Nephron progenitor cell (in vitro differentiated cells): ENCODE measurements at places on chromosomes 7 and 10.

GRCh38 chr10:74511051-74511450 is 315.3 kb upstream of the KAT6B start:
- no peaks in the 10 kb centered on the region for H3K27me3 ChIP-seq
- no peak overlapping the region for H3K4me3 ChIP-seq
- no peak overlapping the region for H3K27ac ChIP-seq
- H3K36me3 ChIP-seq, result peaks cover 62% of the 10 kb centered on the region
- H3K4me1 ChIP-seq, result no peaks in the 10 kb centered on the region
- no peak for DNase-seq

DNA sequence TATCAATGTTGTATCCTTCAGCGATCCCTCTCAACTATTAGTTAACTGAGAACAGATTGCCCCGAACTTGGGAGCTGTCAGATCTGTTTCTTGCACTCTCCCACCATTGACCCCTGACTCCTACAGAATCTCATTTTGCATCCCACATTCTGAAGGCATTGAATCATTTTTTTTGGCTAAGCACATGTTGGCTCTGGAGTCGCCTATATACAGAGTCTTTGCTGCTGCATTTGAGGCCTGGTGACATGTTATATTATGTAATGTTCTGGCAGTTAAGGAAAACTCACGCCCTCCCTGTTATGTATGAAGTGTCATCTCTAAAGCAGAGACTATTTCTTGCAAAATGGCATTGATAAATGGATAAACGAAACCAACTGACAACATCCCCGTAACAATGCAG is 159.2 kb upstream of the ITGB1 start:
- H3K4me1 ChIP-seq, result peaks cover 40% of the 10 kb centered on the region
- no peak for DNase-seq
- no peak overlapping the region for H3K27ac ChIP-seq
- no peaks in the 10 kb centered on the region for H3K36me3 ChIP-seq

- H3K27me3 ChIP-seq, result no peaks in the 10 kb centered on the region
- no peaks in the 10 kb centered on the region for H3K36me3 ChIP-seq
- H3K4me1 ChIP-seq, result no peaks in the 10 kb centered on the region
- no peak for DNase-seq
- no peak overlapping the region for H3K27ac ChIP-seq
Observed at GRCh38 chr10:98967601-98968000, 268.1 kb downstream of the HPSE2 start.

DNA sequence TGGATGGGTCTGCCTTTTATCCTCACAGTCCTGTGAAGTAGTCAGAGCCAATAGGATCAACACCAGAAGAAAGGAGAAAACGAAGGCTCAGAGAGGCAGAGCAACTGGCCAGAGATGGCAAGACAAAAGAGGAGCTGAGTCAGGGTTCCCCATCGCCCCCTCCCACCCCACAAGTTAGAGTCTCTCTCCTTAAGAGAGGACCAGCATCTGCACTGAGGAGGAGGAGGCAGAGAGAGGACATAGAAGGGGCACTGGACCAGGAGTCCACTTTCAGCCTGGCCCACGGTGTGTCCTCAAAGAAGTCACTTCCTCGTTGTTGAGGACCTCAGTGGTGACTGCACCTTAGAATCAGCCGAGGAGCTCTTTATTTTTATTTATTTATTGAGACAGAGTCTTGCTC is 11.6 kb downstream of the SPOCK2 start:
- peak overlapping the region; percentile 81 for H3K27ac ChIP-seq
- H3K36me3 ChIP-seq, result peaks cover 8% of the 10 kb centered on the region
- no peak overlapping the region for H3K4me3 ChIP-seq
- H3K27me3 ChIP-seq, result peaks cover 7% of the 10 kb centered on the region
- H3K4me1 ChIP-seq, result peaks cover 73% of the 10 kb centered on the region

DNA sequence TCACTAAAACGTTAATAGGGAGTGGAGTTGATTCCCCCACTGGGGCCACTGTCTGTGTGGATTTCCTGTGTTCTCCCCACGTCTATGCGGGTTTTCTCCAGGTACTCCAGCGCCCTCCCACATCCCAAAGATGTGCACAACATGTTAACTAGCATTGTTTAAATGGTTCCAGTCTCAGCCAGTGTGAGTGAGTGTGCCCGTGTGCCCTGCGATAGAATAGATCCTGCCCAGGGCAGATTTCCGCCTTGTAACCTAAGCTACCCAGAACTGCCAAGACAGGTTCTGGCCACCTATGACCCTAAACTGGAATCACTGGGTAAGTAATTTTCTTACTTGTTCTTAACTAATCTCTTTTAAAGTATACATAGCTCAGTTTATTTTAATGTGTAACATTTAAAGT is 58.5 kb downstream of the CCDC6 start:
- H3K4me1 ChIP-seq, result no peaks in the 10 kb centered on the region
- peaks cover 61% of the 10 kb centered on the region for H3K36me3 ChIP-seq
- no peak for DNase-seq
- no peak overlapping the region for H3K27ac ChIP-seq

GRCh38 chr7:14685167-14685566 is 217.4 kb downstream of the DGKB start:
- DNase-seq, result no peak
- H3K4me1 ChIP-seq, result peaks cover 17% of the 10 kb centered on the region
- H3K36me3 ChIP-seq, result no peaks in the 10 kb centered on the region
- H3K27ac ChIP-seq, result no peak overlapping the region

DNA sequence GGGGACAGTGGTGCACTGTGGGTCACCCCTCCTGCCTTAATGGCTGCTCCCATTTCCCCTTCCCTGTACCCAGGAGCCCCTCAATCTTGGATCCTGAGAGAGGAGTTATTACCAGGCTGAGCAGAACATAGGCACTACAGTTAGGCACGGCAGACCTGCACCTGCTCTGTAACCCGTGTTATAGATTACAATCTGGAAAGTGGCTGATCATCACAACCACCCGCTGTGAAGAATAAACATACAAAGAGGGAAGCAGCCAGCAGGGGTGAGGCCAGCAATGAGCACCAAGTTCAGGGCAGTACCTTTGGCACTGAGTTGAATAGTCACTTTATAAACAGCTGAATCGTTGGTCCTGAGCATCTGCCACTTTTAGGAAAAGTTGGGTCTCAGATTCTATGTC is 1.7 kb downstream of the CDHR1 start:
- H3K4me3 ChIP-seq, result no peak overlapping the region
- no peak for DNase-seq
- H3K27me3 ChIP-seq, result peaks cover 74% of the 10 kb centered on the region
- no peak overlapping the region for H3K27ac ChIP-seq
- no peaks in the 10 kb centered on the region for H3K36me3 ChIP-seq
- no peaks in the 10 kb centered on the region for H3K4me1 ChIP-seq

DNA sequence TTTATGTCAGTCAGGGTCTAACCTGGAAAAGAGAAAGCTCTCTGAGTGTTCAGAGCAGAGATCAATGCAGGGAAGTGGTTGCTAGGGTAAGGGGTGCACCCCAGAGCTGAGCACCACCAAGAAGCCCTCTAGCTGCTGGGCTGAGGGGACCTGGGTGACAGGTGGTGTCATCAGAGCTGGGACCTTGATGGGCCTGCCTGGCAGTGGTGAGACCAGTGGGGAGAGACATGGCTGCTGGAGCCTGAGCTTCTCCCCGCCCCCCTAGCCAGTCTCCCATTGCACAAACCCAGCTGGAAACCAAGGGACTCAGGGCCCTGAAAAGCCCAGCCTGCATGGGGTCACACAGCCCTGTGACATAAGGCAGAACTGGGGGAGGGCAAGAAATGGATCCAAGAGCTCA is 49.1 kb upstream of the OSBPL3 start:
- peak overlapping the region; percentile 46 for H3K27ac ChIP-seq
- H3K4me1 ChIP-seq, result peaks cover 19% of the 10 kb centered on the region

DNA sequence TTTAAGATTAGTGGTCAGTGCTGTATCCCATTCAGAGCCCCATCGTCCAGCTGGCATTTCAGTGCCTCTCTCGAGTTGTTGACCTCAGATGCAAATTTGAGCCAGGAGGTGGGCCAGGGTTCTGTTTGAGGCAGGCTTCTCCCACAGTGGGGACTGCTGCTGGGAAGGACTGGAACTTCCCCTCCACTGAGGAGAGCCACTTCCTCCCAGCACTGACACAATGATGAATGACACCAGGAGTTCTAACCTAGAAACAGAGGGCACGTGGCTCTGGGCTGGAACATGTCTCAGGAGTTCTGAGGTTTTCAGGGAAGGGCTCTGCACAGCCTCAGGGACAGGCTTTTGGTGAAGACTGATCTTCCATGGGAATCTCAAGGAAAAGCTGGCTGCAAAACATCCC is 18.3 kb upstream of the BTBD16 start:
- DNase-seq, result peak; percentile 22
- H3K4me1 ChIP-seq, result peaks cover 18% of the 10 kb centered on the region
- H3K27me3 ChIP-seq, result peaks cover 3% of the 10 kb centered on the region
- H3K4me3 ChIP-seq, result no peak overlapping the region
- H3K27ac ChIP-seq, result no peak overlapping the region
- peaks cover 21% of the 10 kb centered on the region for H3K36me3 ChIP-seq
